Neural progenitor cell (in vitro differentiated cells): ENCODE measurements at places on chromosomes 12 and 14.
A peak's percentile ranks its signal among the peaks of the same experiment; 100 is the strongest.

GRCh38 chr12:107670999-107671643 is 14.5 kb upstream of the PWP1 start:
- peaks cover 7% of the 10 kb centered on the region for H3K4me1 ChIP-seq
- no peaks in the 10 kb centered on the region for H3K36me3 ChIP-seq
- H3K27me3 ChIP-seq: no peaks in the 10 kb centered on the region
- DNase-seq: peak; percentile 70

GRCh38 chr14:60514741-60515491 is 6.0 kb downstream of the SIX6 start:
- peak overlapping the region; percentile 80 for H3K27ac ChIP-seq
- peak overlapping the region; percentile 50 for H3K4me3 ChIP-seq
- H3K27me3 ChIP-seq: peaks cover 89% of the 10 kb centered on the region
- no peaks in the 10 kb centered on the region for H3K36me3 ChIP-seq

DNA sequence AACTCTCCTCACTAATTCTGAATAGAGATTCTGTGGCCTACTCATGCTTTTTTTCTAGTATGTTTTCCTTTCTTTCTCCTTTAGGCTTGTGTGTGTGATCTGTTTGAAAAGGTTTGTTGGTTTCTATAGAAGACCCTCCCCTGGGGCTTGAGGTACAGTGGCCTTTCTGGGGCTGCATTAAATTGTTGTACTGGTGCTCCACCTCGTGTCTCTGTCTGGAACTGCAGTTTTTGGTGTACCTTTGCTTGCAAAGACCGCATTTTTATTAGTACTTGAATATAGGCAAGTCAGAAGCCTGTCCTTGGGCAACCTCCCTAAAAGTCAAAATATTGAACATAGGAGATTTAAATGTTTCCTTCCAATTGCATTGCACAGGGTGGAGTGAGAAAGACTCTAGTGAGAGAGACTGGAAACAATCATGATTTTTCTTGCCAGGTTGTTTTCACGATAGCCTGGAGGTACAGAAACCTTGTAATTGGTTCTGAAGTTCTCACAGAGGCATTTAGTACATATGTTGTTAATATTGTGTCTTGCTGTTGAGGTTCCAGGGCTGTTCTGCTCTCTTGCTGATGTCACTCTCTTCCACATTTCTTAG is 39.0 kb downstream of the SLCO1B1 start:
- no peak overlapping the region for H3K27ac ChIP-seq
- DNase-seq: peak; percentile 86
- H3K4me1 ChIP-seq: no peaks in the 10 kb centered on the region
- no peaks in the 10 kb centered on the region for H3K36me3 ChIP-seq

DNA sequence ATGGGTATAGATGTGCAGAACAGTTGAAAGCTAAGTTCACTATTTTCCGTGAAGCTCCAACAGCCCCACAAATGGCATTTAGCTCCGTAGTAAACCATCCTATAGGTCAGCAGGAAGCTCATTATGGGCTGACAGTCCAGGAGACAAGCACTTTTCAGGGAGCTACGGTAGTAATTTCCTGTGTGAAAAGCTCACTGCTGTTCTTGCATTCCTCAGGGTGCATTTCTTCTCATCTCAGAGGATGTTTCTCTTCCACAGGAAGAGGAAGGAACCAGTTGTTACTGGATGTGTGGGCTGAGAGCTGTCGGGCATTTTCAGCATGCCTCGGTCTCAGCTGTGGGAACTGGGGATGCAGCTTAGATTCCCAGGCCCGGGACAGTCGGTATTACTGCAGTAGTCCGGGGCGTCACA is 72.8 kb downstream of the GALNT4 start:
- peaks cover 43% of the 10 kb centered on the region for H3K4me1 ChIP-seq
- DNase-seq: peak; percentile 74
- H3K27me3 ChIP-seq: no peaks in the 10 kb centered on the region
- H3K4me3 ChIP-seq: no peak overlapping the region
- H3K27ac ChIP-seq: peak overlapping the region; percentile 92

DNA sequence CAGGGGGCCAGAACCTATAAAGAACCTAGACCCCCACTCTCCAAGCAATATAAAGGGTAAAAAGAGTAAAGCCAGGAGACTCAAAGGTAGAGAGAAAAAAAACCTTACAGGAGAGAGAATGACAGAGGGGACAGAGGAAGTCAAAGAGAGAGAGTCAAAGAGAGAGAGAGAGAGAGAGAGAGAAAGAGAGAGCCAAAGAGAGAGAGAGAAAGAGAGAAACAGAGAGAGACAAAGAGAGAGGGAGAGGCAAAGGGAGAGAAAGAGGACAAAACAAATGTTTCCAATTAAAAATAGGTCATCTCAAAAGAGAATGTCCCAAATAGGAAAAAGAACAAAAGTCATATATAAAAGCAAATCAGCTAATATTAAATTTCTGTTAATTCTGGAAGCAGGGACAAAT is 251.5 kb downstream of the DPY19L2 start:
- H3K36me3 ChIP-seq: no peaks in the 10 kb centered on the region
- no peak overlapping the region for H3K4me3 ChIP-seq
- H3K4me1 ChIP-seq: peaks cover 3% of the 10 kb centered on the region
- no peaks in the 10 kb centered on the region for H3K27me3 ChIP-seq
- DNase-seq: no peak
- no peak overlapping the region for H3K27ac ChIP-seq

- peak; percentile 14 for DNase-seq
- H3K36me3 ChIP-seq: no peaks in the 10 kb centered on the region
- no peak overlapping the region for H3K27ac ChIP-seq
- H3K4me1 ChIP-seq: no peaks in the 10 kb centered on the region
- no peaks in the 10 kb centered on the region for H3K27me3 ChIP-seq
Observed at GRCh38 chr12:9751204-9752144, 9.2 kb downstream of the CD69 start.
